ENCODE measurements at places on chromosomes 2 and 18.
A peak's percentile ranks its signal among the peaks of the same experiment; 100 is the strongest.

- DNase-seq: peak; percentile 90
These were observed 10.2 kb downstream of the NFATC1 start for GRCh38 chr18:79405781-79406575.

DNA sequence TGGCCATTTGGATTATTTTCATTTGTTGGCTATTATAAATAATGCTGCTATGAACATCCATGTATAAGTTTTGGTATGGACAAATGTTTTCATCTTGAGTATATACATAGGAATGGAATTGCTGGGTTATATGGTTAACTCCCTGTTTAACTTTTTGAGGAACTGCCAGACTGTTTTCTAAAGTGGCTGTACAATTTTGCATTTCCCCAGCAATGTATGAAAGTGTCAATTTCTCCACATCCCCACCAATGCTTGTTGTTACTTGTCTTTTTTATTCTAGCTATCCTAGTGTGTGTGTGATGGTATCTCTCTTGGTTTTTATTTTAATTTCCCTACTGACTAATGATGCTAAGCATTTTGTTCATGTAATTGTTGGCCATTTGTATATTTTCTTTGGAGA lies 90.6 kb upstream of the CYP26B1 start:
- no peak for DNase-seq

GRCh38 chr2:90069290-90069894 lies 1377.9 kb downstream of the RPIA start:
- DNase-seq: peak; percentile 49

DNA sequence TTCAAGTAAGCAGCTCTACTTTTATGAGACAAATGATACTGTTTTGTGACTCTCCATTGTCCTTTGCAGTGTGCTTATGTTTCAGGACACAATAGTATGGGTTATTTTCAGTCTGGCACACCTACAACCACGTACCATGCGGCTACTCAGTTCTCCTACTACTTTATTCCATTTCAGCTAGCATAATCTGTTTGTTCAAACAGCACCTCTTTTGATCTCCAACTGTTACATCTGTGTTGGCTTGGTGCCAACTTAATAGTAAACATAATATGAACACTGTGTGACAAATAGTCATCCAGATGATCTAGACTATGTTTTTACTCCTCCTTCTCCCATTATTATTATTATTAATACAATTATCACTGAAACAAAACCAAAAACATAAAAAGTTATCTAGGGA lies 40.5 kb downstream of the MYO3B start:
- DNase-seq: no peak

- no peak for DNase-seq
These were observed 308.6 kb downstream of the TGIF1 start for GRCh38 chr18:3758531-3758930.

DNA sequence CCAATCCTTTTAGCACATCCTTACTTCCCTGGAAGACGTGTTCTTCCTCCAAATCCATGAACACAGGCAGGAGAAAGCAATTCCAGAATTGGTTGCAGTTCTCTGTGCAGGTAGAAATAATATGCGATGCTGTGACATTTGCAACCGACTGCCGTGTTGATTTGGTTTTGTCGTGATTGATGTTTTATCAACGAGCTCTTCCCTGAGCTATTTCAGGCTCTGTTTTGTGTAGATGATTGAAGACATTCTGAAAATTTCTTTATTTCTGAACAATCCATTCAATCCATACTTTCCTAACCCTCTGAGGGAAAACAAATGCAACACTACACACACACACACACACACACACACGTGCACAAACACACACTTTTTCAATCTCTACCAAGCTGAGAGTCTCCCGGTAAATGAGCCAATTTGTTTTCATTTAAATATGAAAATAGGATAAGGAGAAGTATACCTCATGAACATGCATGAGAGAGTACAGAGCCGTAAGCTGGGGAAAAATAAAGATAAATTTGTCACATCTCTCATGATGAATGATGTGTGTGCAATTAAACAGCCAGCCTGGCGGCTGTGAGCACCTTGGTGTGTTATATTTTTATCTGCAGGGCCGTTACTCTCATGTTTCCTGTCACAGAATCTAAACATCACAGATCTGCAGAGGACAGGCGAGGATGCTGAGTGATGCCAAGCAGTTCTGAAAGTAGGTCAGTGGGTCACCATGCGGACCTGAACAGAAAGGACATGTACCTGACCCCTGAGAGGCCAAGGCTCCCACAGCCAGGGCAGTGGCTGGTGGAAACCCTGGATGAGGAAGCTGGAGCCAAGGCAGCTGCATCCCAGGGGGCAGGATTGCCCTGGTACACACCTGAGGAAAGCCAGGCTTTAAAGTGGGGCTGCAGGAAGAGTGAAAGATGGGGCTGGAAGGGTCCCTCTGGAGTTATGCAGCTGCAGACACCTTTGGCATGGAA lies 64.8 kb downstream of the PDCL3 start:
- DNase-seq: no peak

DNA sequence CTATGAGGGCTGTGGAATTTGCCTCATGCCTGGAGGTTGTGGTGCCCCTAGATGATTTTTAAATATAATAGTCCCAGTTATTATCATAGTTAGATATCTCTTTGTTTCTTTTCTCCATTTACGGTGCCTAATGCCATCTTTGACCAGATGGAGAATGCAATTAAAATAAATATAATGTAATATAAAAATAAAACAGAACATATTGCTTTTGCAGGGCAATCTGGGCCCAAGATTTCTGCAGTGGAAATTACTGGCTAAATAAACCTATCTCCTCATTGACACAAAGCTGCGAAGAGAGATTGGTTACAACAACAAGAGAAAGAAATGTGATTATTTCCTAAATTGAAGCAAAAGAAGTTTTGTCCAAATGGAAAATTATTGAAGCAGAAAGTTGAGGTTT lies 51.8 kb downstream of the CPO start:
- no peak for DNase-seq

GRCh38 chr2:159149747-159150146 lies 136.8 kb downstream of the WDSUB1 start:
- no peak for DNase-seq

DNA sequence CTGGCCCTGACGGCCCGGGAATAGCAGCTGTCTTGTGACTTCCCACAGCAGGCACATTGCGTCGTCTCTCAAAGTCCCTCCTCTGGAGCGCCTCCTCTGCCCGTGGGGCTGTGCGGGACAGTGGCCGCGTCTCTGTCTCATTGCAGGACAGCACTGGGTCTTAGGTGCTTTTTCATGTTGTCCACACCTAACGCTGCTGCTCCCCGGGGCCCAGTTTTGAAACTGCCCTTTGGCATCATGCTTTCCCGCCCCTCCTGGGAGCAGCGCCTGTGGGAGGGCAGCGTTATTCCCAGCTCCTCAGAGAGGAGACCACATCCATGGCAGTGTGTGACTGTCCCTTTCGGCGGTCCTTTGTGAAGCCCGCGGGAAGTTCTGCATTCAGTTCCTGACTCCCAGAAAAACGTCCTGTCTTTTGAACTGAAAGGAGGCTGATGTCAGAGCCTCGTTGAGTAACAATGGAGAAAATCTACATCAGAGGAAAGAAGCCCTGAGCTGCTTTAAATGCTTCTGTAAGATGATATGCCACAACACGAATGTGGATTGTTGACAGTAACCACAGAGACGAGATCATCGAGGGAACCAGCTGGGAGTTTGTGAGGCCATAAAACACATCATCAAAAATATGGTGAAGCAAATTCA lies 226.0 kb downstream of the FAM210A start:
- DNase-seq: no peak

- DNase-seq: peak; percentile 44
These were observed 140.3 kb downstream of the CYRIA start for GRCh38 chr2:16525265-16525887.

GRCh38 chr2:127359520-127359919 lies 28.3 kb downstream of the MAP3K2 start:
- no peak for DNase-seq

GRCh38 chr18:79841936-79842335 lies 44.2 kb downstream of the KCNG2 start:
- DNase-seq: no peak

- DNase-seq: no peak
These were observed 110.0 kb upstream of the MAP3K20 start for GRCh38 chr2:172965433-172966212.

GRCh38 chr2:30276455-30276911 lies 45.1 kb downstream of the LBH start:
- DNase-seq: no peak

DNA sequence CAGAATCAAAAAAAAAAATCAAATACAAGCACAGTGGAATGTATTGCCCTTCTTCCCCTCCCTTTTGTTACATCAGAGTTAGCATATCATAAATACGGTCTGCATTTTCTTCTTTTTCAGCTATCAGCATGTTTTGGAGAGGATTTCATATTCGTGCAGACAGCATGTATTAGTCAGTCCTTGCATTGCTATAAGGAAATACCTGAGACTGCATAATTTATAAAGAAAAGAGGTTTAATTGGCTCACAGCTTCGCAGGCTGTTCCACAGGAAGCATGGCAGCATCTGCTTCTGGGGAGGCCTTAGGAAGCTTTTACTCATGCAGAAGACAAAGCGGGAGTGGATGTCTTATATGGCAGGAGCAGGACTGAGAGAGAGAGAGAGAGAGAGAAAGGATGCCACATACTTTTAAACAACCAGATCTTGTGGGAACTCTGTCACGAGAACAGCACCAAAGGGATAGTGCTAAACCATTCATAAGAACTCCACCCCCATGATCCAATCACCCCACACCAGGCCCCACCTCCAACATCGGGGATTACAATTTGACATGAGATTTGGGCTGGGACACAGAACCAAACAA lies 8.9 kb downstream of the IL1B start:
- DNase-seq: no peak

DNA sequence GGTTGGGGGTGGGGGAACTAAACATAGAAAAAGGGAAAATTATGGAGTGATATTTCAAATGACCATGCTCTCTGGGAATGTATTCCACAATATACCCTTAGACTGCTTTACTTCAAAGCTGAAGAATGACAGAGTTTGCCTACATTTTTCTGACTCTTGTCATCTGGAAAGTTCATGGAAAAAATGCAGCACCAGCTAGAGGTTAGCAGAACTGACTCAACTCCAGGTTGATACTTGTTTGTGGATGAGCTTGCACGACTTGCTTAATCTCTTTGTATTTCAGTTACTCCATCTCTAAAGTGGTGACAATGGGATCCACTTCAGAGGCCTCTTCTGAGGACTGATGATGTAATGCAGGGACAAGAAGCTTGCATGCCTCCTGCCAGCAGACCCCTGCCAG lies 824.0 kb upstream of the ID2 start:
- DNase-seq: no peak

GRCh38 chr18:41720226-41720625 lies 234.8 kb upstream of the PIK3C3 start:
- no peak for DNase-seq

GRCh38 chr2:83953697-83954096 lies 505.4 kb downstream of the SUCLG1 start:
- no peak for DNase-seq

DNA sequence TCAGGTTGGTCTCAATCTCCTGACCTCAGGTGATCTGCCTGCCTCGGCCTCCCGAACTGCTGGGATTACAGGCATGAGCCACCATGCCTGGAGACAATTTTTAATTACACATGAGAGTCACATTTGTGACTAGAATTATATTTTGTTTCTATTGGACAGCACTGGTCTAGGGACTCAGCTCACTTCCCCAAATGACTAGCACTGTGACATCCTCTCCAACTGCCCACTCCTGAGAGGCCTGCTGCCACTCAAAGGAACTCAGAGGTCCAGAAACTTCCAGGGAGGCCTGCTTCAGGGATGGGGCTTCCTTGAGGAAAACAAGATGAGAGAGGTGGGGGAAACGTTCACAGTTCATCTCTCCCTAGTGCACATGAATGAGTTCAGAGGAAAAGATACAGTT lies 29.5 kb downstream of the TMEM163 start:
- DNase-seq: no peak

DNA sequence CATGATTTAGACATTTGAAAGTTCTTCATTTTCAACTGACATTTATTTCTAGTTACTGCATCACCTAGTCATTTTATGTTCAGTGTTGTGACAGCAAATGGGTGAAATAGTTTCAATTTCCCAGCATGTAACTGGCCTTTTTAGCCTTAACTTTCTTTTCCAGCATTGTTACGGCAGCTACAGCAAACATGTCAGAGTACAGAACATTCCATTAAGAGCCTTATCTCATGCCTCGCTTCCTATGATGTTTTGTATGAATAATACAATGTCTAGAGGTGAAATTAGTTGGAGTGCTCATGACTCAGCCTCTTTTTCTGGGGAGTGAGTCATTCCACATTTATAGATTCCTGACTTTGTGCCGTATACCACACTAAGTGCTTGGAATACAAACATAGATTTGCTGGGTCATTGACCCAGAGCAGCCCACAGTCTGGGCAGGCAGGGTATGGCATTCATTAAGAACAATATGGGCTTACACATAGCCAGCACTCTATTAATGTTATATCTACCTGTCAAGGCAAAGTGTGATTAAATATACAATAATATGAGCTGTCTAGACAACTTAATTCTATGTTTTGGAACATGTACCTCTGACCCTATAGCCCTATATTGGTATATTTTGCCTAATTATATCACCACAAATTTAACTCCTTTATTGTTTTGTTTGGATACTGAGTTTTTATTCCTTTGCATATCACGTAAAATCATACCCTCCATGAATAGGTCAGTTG lies 72.2 kb downstream of the MAP2 start:
- DNase-seq: no peak

- DNase-seq: no peak
These were observed 159.4 kb downstream of the ANKRD30B start for GRCh38 chr18:14907420-14907819.

GRCh38 chr2:59655809-59656208 lies 897.6 kb downstream of the BCL11A start:
- DNase-seq: no peak

DNA sequence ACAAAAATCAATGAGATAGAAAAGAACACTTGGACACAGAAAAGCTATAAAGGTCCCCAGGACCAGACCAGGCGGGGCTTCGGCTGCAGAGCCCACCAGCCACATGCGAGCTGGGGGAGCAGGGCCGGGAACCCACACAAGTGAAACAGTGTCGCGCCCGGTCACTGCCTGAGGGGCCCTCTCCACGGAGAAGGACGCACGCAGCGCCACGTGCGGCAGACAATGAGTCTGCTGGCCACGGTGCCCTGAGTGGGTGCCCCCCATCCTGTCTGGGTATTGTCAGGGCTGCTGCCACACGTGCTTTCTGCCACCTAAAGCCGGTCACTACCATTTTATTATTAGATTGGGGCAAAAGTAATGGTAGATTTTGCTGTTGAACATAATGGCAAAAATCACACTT lies 207.9 kb upstream of the HDAC4 start:
- no peak for DNase-seq

- DNase-seq: no peak
These were observed 131.9 kb upstream of the NT5C1B start for GRCh38 chr2:18721038-18721922.

DNA sequence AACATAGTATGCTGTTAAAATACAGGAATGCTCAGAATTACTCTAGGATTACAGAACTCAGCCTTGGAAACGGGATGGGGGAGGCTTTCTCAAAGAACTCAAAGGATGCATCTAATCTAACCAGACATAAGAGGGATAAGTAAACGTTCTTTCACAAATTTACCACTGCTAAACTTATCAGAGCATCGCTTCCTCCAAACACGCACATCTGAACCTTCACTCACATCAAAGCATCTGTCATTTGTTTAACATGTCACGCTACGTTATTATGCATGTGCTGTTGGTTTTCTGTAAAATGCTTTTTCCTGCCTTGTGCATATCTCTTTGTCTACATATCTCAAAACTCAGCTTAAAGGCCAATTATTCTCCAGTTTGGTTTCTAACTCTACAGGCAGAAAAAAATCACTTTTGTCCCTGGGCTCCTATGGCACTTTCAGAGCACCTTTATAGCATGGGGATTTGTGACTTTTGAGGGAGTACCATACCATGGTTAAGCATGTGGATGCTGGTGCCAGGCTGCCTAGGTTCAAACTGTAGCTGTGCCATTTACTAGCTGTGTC lies 106.7 kb upstream of the FSHR start:
- DNase-seq: no peak
